ENCODE measurements at places on chromosomes 13 and 19.

DNA sequence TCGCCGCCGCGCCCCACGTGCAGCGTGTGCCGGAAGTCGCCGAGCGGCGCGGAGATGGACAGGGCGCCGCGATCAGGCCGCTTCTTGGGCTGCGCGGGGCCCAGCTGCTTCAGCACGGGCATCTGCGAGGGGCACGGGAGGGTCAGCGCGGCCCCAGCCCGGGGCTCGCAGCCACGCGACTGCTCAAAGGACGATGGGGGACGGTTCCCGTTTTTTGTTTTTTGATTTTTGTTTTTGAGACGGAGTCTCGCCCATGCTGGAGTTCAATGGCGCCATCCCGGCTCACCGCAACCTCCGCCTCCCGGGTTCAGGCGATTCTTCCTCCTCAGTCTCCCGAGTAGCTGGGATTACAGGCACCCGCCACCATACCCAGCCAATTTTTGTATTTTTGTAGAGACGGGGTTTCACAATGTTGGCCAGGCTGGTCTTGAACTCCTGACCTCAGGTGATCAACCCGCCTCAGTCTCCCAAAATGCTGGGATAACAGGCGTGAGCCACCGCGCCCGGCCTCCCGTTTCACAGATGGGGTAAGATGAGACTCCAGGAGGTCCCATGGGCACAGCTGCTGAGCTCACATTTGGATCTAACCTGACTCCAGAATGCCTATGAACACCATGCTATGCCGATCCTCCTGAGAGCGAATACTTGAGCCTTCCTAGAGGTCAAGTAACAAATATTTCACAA, 2.0 kb upstream of the LENG9 start:
- no peak for DNase-seq

GRCh38 chr19:14112051-14112808, 5.3 kb downstream of the PRKACA start:
- no peak for DNase-seq

DNA sequence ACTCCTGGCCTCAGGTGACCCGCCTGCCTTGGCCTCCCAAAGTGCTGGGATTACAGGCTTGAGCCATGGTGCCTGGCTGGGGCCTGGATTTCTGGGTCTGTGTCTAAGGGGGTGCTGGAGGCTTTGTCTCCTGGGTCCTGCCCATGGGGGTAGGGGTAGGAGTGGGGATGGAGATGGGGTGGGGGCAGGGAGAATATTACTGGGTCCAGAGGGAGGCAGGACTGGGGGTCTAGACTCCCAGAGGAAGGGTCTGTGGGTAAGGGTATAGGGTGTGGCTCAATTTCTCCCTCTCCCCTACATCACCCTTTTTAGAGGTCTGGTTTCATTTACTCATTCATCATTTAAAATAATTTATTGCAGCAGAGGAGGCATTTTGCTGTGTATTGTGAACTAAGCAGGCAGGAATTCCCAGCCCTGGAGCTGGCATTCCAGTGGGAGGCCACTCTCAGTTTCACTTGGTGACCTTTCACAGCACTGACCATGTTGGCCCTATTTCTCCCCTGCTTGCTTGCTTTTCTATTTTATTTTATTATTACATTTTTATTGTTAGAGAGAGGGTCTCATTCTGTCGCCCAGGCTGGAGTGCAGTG, 810 bp upstream of the NFKBID start:
- no peak for DNase-seq

DNA sequence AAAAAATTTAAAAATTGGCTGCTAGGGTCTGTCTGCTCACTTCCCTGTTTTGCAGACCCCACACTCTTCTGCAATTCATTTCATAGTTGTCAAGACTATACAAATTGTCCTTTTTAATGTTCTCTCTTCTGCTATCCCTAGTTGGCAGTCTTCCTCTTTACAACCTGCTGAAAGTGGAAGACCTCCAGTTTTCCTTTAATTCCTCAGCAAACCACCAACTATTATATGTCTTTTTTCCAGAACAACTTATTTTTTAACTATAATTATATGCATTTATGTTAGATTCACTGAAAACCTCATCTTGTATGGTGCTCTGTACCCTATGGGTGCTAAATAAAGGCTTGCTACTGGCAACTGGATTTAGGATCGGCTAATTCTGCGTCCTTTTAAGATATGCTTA, 1.1 kb upstream of the PHF11 start:
- no peak for DNase-seq

All from vagina (tissue), 2 donors.